ENCODE measurements at places on chromosomes 12 and 14.

GRCh38 chr12:132414634-132415326, 75.2 kb upstream of the FBRSL1 start:
- DNase-seq = peak; percentile 84

DNA sequence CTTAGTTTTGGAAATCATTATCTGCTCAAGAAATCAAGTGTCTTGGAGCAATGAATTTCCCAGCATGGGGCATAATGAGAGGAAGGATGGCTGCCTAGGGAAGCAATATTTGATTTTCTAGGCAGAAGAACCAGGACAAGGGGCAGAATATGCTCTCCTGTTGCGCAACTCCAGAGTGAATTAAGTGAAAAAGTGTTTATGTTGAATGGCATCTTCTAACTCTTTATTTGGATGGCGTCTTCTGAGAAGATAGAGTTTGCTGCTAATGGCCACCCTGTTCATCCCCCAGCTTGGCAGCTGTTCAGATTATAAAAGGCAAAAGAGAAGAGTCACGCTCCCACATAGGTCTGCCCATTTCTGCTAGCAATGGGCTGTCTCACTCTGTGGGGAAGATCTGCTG, 1278.1 kb downstream of the AACS start:
- DNase-seq = no peak

- no peak for DNase-seq
These were observed 51.9 kb downstream of the SYNE3 start for GRCh38 chr14:95464514-95464913.

DNA sequence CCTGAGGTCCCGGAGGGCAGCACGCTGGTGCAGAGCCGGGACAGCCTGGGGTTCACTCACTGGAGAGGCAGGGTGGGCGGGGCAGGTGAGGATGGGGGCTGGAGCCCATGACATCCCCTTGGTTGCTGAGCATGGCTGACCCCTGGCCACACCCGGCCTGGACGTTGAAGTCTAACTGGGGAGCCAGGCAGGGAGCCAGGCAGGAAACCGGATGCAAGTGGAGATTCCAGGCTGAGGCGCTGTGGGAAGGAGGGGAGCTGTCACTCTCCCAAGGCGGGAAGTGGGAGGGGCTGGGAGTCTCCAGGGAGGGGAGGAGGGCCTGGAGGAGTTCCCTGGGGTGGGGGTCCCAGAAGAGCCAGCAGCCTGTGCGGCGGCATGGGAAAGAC, 7.7 kb upstream of the INF2 start:
- peak; percentile 94 for DNase-seq

DNA sequence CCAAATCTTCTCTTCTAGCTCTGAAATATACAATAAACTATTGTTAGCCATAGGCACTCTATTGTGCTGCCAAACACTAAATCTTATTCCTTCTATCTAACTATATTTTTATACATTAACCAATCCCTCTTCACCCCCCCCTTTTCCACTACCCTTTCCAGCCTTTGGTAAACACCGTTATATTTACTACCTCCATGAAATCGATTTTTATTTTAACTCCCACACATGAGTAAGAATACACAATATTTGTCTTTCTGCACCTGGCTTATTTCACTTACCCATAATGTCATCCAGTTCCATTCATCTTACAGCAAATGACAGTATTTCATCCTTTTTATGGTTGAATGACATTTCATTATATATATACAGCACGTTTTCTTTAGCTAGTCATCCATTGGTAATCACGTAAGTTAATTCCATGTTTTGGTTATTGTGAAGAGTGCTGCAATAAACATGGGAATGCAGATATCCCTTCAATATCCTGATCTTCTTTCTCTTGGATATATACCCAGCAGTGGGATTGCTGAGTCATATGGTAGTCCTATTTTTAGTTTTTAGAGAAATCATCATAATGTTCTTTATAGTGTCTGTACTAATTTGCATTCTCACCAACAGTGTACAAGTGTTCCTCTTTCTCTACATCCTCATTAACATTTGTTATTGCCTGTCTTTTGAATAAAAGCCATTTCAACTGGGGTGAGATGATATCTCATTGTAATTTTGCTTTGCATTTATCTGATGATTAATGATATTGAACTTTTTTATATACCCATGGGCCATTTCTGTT, 34.2 kb upstream of the PLBD1 start:
- no peak for DNase-seq

- DNase-seq = no peak
These were observed 85.7 kb upstream of the USP44 start for GRCh38 chr12:95637010-95637409.

DNA sequence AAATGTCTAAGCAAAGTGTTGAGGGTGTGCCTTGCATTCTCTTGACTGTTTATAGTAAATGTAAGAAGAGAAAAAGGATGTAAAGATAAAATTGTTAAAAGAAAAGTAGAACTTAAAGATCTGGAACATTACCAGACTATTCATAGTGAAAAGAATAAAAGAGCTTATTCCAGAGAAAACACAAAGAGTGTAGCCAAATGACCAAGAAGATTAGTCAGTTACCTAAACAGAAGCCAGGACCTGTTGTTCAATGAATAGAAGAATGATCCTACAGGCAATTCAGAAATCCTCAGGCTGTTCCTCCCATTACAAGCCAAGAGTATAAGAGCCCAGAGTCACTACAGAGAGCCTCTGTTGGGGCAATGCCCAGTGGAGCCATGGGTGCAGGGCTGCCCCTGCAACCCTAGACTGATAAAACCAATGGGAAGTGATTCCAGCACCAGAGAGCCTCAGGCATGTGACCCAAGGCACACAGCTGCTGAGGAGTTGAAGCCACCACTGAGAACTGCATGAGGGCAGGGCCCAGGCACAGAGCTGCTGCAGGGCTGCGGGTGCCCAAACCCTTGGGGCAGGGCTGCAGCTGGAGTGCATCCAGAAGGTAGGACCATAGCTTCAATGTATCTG, 91.1 kb upstream of the SLC38A4 start:
- DNase-seq = no peak
